Vagina (tissue), 2 donors: ENCODE measurements at places on chromosomes 1 and 21.

DNA sequence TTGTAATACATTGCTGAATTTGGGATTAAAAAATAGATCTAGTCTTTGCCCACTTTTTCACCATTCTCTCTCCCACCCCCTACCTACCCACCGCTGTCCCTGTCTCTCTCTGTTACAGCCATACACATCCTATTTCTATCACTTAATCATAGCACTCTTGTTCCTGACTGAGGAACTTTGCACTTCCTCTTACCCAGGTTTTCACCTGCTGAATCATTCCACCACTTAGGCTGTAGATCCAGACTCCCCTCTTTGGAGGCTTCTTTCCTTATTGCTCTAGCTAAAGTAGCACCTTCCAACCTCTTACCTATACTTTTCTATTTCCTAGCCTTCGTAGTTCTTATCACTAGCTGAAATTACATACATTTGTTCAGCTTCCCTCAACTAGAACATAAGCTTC, 59.6 kb downstream of the ATP6V1G3 start:
- no peak for DNase-seq

DNA sequence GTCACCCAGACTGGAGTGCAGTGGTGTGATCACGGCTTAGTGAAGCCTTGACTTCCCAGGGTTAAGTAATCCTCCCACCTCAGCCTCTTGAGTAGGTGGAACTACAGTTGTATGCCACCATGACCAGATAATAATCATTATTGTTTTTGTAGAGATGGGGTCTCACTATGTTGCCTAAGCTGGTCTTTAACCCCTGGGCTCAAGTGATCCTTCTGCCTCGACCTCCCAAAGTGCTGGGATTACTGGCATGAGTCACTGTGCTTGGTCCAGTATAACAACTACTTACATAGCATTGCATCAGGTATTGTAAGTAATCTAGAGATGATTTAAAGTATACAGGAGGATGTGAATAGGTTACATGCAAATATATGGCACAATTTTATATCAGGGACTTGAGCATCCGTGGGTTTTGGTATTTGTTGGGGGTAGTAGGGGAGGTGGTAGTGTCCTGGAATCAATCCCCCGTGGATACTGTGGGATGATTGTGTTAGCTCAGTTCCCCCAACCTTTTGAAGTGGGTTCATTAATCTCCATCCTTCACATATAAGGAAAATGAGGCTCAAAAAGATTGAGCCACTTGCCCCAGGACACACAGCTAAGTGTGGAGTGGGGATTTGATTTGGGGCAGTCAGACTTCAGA, 61.4 kb upstream of the CNIH3 start:
- no peak for DNase-seq

- no peak for DNase-seq
These were observed 102.6 kb downstream of the GLUL start for GRCh38 chr1:182288749-182289604.

GRCh38 chr1:27575840-27576331, 28.1 kb downstream of the AHDC1 start:
- no peak for DNase-seq

DNA sequence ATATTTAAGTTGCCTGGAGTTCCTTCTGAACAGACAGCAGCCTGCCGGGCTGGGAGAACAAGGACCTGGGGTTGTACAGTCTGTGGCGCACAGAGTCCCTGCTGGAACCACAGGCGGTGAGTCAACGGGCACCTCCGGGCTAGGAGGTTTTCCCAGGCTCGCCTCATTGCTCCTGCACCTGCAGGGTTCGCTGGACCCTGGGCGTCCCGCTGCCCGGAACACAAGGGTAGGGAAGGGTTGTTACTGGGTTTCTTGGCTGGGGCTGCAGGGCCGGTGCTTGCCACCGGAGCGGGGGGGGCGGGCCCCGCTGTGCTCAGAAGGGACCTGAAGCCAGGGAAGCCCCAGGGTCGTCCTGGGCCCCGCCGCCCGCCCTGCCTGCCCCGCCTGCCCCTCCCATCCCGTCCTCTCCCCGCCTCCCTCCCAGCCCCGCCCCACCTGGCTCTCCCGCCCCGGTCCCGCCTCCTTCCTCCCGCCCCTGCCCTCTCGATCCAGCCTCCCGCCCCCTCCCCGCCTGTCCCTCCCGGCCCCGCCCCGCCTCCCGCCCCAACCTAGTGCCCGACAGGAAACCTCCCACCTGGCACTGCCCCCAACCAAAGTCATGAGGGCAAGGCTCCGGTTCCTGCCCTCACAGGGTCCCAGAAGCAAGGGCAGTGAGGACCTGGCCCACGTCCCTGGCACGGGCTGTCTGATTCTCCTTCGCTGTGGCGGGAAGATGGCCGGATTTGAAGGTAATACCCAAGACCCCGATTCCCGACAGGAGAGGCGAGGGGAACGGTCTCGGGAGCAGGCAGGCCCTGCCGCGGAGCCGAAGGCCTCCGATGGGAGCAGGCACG, 6.8 kb downstream of the JMJD4 start:
- no peak for DNase-seq

- DNase-seq, result no peak
These were observed 23.2 kb downstream of the LY9 start for GRCh38 chr1:160819186-160819585.

GRCh38 chr21:45130324-45130774, 56.0 kb downstream of the ADARB1 start:
- no peak for DNase-seq

DNA sequence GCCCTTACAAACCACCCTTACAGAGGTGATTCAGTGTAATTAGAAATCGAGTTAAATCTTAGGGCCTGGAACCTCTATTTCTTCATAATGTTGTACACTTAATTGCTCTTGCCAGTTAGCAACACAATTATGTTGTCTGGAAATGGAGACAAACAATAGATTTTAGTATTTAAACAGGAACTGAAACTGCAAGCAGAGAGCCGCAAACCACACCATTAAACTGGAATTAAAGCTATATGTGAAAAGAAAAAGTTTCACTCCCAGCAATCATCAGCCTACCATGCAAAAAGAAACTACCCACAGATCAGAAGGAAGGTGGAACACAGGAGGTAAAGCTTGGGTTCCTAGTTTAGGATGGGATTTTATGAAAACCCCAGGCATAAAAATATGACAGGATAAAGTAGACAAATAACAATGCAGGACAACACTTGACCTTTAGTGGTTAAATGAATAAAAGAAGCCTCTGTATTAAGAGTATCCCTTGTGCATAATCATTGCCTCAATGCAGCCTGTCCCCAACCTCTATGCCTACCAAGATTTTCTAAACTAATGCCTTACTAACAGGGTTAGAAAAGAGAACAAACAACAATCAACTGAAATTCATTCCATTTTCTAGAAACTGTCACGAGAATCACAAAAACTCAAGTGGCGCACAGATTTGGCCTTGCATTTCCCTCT, 304.3 kb upstream of the ESRRG start:
- DNase-seq, result no peak

GRCh38 chr1:152179566-152179965, 20.5 kb upstream of the RPTN start:
- no peak for DNase-seq

DNA sequence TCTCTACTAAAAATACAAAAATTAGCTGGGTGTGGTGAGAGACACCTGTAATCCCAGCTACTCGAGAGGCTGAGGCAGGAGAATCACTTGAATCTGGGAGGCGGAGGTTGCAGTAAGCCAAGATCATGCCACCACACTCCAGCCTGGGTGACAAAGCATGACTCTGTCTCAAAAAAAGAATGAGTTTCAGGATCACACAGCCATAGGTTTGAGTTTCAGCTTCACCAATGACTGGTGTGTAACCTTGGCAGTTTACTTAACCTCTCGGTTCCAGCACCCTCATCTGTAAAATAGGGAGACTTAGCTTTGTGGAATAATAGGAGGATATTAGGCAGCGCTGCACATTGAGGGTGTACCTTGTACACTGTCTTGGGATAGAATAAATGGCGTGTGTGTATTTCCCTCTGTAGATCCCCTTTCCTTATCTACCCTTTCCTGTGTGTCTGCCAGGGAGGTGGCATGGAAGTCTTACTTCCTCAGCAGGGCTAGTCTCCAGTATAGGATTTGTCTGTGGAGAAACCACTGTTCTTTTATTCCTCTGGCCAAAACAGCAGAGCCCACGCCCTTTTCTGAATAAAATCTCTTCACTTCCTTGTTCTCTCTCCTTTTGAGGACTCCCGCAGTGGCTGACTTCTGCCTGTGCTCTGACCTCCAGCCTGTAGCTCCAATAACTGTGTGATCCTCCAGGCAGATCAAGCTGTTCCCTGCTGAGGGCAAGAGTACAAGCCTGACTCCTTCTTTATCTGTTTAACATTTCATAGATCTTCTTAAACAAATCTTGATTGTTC, 90.4 kb downstream of the HHAT start:
- no peak for DNase-seq

DNA sequence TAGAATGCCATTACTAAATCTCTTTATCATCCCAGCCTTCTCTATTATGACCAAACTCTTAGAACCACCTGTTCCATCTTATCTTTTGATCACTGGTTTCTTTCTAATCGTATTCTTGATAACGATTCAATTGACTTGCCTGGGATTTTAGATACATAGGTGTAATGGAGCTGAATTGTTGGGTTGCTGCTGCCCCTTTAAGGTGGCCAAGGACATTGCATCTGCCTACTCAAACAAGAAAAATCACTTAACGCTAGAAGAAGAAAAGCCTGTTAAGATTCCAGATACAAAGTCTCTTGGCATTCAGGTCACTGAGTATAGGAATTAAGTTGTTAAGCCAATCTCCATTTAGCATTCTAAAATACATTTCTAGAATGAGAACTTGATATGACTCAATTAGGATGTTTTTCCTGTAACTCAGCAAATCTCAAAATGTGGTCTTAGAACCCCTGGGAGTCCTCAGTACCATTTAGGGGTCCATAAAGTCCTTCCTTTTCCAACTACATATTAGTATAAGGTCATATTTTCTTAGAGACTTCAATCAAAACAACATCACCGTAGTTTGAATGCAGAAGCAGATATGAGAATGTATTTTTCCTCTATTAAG, 12.4 kb downstream of the NEXN start:
- DNase-seq, result no peak

GRCh38 chr1:177341773-177342172, 171.0 kb downstream of the BRINP2 start:
- no peak for DNase-seq
